ENCODE measurements at places on chromosomes 6 and 20. TPM values are rescaled to one million over a fixed set of nuclear protein-coding genes. Genes with fewer than 3 reads are reported as not detected.
A peak's percentile ranks its signal among the peaks of the same experiment; 100 is the strongest.

TRIM15 gene
- total RNA-seq: not detected

SEMG1 gene
- not detected for total RNA-seq

MRPS10 gene
- total RNA-seq: 72.2 TPM

KCNK15 gene
- 3.0 TPM for total RNA-seq

ENPP5 gene
- total RNA-seq: 0.04 TPM

OPRL1 gene
- 7.4 TPM for total RNA-seq

- H3K27me3 ChIP-seq: no peaks in the 10 kb centered on the region
- H3K36me3 ChIP-seq: no peaks in the 10 kb centered on the region
- H3K27ac ChIP-seq: no peak overlapping the region
- H3K4me3 ChIP-seq: peak overlapping the region; percentile 18
- peak; percentile 81 for DNase-seq
- H3K4me1 ChIP-seq: peaks cover 5% of the 10 kb centered on the region
Measured at GRCh38 chr6:56314683-56315523, 67.5 kb upstream of the COL21A1 start.

GRCh38 chr20:53916173-53916512, 154.3 kb downstream of the BCAS1 start:
- peaks cover 48% of the 10 kb centered on the region for H3K4me1 ChIP-seq
- no peaks in the 10 kb centered on the region for H3K36me3 ChIP-seq

GRCh38 chr6:156887623-156888269, 110.6 kb downstream of the ARID1B start:
- H3K4me1 ChIP-seq: peaks cover 6% of the 10 kb centered on the region
- H3K36me3 ChIP-seq: no peaks in the 10 kb centered on the region
- H3K27ac ChIP-seq: no peak overlapping the region

- no peaks in the 10 kb centered on the region for H3K27me3 ChIP-seq
- no peak overlapping the region for H3K4me3 ChIP-seq
- H3K27ac ChIP-seq: no peak overlapping the region
- H3K4me1 ChIP-seq: peaks cover 14% of the 10 kb centered on the region
Measured at GRCh38 chr6:41970436-41970846, 28.8 kb upstream of the CCND3 start.

DNA sequence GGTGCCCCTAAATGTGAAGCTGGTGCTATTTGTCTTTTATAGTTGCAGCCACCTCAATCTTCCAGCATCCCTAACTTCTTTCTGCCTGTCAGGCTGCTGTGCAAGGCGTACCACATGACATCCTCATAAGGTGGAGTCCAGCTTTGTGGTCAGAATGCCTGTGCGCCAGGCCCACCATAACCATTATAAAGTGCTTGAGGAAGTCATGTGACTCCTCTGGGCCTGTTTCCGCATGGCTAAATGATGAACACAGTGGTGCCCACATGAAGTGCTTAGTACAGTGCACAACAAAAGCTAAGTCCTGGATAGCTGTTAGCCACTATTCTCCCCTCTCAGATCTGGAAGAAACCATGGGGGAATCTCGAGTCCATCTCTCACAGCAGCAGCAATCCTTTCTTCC, 75.6 kb downstream of the INSM1 start:
- H3K27ac ChIP-seq: no peak overlapping the region
- no peaks in the 10 kb centered on the region for H3K4me1 ChIP-seq
- no peaks in the 10 kb centered on the region for H3K36me3 ChIP-seq
- H3K4me3 ChIP-seq: no peak overlapping the region
- H3K27me3 ChIP-seq: no peaks in the 10 kb centered on the region

- DNase-seq: peak; percentile 54
- no peaks in the 10 kb centered on the region for H3K4me1 ChIP-seq
- H3K27ac ChIP-seq: no peak overlapping the region
- no peaks in the 10 kb centered on the region for H3K36me3 ChIP-seq
- peaks cover 40% of the 10 kb centered on the region for H3K27me3 ChIP-seq
Measured at GRCh38 chr6:6494677-6495076, 93.8 kb upstream of the LY86 start.

- H3K27ac ChIP-seq: peak overlapping the region; percentile 53
- H3K27me3 ChIP-seq: peaks cover 6% of the 10 kb centered on the region
- peak; percentile 88 for DNase-seq
Measured at GRCh38 chr20:24651171-24651975, 181.9 kb downstream of the SYNDIG1 start.

- peaks cover 7% of the 10 kb centered on the region for H3K4me1 ChIP-seq
- H3K4me3 ChIP-seq: peak overlapping the region; percentile 92
- no peaks in the 10 kb centered on the region for H3K27me3 ChIP-seq
- no peak overlapping the region for H3K27ac ChIP-seq
- H3K36me3 ChIP-seq: no peaks in the 10 kb centered on the region
Measured at GRCh38 chr6:57222743-57223077, 603 bp upstream of the RAB23 start.

DNA sequence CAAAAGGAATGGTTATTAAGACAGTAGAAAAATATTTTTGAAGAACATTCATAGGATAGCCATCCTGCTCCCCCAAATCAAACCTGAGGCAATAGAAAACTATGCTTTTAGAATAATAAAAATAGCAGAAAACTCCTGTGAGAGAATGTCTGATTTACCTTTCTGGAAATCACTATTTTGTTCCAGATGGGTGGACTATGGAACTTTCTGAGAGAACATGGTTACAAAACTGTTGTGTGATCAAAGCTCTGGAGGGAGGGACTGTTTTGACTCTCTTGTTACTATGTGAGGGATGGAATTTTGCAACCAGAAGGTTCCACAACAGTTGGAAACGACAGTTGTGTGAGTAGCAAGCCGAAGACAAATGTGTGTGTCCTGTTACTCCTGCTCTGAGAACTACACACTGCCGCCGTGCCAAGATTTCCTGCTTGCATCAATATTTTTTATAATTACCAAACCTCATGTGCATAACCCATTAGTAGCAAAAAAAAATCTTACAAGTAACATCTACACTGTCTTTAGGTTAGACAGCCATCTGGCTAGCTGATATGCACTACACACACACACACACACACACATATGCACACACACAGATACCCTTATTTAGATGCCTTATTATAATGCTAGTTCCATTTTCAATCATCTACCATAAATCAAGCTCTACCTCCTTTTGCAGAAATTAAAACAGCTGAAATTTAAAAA, 11.0 kb upstream of the HIVEP1 start:
- no peaks in the 10 kb centered on the region for H3K36me3 ChIP-seq
- H3K4me3 ChIP-seq: no peak overlapping the region
- H3K4me1 ChIP-seq: no peaks in the 10 kb centered on the region
- H3K27me3 ChIP-seq: no peaks in the 10 kb centered on the region
- DNase-seq: no peak
- no peak overlapping the region for H3K27ac ChIP-seq

DNA sequence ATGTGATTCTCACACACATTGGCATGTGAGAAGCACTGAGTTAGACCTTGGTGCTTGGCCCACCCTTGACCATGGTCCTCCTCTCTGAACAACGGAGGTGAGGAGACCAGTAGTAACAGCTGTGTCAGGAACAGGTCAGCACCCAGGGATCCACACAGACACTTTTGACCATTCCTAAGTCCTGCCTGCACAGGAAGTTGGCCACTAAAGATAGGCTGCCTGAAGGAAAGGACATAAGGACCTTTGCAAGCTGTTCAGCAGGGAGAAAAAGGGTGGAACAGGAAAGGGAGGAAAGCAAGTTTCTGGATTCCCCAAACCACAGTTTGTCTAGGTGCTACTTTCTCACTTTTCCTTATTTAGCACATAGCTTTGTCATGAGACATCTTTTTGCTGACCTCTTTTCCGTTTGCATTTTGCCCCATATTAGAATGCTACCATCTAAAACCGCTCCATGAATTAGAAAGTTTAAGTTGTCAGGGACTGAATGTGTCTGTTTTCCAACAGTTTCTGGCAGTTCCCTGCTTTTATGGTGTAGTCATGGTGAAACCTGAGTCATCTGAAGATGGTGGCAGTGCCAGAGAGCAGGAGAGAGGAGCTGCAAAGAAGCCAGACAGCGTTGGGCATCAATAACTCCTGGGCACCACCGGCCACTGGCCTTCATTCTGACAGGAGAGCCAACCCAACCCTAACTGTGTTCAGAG, 1.1 kb upstream of the CD109 start:
- peak overlapping the region; percentile 98 for H3K27ac ChIP-seq
- peak overlapping the region; percentile 84 for H3K4me3 ChIP-seq
- no peaks in the 10 kb centered on the region for H3K27me3 ChIP-seq
- H3K4me1 ChIP-seq: peaks cover 32% of the 10 kb centered on the region
- peaks cover 3% of the 10 kb centered on the region for H3K36me3 ChIP-seq
